ENCODE measurements at places on chromosomes 11 and 22. TPM values are rescaled to one million over a fixed set of nuclear protein-coding genes. Genes with fewer than 3 reads are reported as not detected.

DNA sequence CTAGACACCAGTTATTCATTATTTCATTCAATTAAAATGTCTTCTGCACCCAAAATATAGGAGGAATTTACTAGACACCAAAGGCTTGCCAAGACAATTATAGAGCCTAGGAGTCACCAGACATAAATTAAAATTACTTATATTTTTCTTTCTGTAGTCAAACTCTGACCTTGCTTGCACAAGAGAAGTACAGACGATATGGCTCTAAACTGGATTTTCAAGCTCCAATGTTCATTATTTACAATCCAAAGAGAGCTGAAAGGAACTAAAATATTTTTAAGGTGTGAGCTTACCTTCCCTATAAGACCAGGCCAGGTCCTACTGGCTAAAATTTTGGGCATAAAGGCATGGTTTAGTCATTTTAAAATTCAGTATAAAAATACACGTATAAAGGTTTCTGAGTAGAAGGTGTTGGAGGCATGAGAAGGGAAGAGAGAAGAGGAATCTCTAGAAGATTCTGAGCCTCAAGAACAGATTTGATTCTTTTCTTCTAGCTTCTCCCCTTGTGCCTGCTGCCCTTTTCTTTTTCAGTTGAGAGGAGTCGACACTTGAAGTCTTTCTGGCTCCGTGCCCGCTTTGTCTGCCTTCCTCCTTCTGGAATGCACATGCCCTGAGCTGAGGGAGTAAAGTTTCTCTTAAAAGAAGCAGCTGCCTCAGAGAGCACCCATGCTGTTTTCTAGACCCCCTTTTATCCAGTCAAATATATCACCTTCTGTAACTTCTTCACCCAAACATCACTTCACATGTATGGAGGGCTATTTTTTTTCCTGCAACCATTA, 13.5 kb downstream of the C11orf97 start:
- peak; percentile 52 for DNase-seq

PPP2R1B gene
- 11.2 TPM for polyA plus RNA-seq

GRCh38 chr11:110026858-110027626, 66.2 kb upstream of the ZC3H12C start:
- DNase-seq, result peak; percentile 98

DNA sequence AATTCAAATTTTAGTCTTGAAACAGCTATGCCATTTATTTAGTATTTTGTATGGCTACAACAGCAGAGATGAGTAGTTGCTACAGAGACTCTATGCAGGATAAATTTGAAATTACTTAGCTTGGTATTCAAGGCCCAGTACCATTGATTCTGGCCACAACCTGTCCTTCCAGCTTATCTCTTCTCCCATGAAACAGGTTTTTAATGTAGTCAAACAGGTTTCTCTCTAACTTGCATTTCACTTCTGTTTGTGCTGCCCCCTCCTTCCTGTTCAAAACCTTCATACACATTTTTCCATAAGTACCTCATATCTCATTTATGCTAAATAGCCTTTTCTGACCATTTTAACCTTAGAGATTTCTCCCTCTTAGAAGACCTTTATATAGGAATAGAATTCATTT, 3.3 kb downstream of the USP47 start:
- no peak for DNase-seq

DNA sequence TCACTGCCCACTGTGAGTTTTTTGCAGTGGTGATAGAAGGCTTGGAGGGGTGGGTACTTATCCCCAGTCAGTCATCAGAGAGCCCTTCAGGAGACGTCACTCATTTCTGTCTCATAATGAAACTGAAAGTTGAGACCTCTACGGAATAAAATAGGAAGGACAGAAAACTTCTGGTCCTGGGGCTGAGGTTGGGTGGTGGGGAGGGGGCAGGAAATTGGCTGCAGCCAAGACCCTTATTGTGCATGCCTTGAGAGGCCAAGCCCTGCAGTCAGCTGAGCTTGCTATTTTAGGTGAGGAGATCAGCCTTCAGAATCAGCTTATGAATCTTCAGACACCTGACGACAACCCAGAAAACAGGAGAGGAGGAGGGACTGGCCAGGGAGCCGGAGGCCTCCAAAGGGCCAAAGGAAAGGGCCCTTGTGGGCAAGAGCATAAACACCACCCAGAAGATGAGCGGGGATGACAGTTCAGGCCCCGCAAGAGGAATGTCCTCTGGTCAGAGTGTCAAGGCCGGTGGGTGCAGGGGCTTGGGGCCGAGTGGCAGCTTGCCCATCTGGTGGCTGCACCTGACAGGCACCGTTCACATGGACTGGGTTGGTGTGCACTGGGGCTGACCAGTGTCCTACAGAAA, 17.9 kb upstream of the ADA2 start:
- DNase-seq, result peak; percentile 85

- DNase-seq, result no peak
Observed at GRCh38 chr11:16997624-16998023, 16.6 kb downstream of the PLEKHA7 start.

GRCh38 chr11:32118025-32118974, 27.4 kb downstream of the RCN1 start:
- no peak for DNase-seq

GRCh38 chr11:61768376-61769076, 16.1 kb downstream of the MYRF start:
- no peak for DNase-seq

ROBO3 gene
- 0.39 TPM for polyA plus RNA-seq

SMDT1 gene
- 180 TPM for polyA plus RNA-seq

DNA sequence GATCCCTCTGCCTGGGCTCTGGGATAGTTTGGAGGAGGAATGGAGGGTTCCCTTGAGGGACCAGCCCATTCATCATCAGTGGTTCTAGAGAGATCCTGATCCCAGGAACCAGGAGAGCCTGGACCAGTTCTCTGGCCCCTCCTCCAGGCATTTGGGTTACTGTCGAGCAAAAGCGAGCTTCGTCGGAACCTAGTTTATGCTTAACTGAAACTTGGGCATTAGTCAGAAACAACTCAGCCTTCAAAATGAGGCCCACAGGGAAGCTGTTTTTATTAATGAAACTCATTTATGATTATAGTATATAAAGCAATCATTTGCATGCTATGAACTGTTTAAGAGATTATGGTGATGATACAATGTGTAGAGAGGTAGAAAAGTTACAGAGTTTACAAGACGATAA, 61.4 kb downstream of the LIF start:
- no peak for DNase-seq

DNA sequence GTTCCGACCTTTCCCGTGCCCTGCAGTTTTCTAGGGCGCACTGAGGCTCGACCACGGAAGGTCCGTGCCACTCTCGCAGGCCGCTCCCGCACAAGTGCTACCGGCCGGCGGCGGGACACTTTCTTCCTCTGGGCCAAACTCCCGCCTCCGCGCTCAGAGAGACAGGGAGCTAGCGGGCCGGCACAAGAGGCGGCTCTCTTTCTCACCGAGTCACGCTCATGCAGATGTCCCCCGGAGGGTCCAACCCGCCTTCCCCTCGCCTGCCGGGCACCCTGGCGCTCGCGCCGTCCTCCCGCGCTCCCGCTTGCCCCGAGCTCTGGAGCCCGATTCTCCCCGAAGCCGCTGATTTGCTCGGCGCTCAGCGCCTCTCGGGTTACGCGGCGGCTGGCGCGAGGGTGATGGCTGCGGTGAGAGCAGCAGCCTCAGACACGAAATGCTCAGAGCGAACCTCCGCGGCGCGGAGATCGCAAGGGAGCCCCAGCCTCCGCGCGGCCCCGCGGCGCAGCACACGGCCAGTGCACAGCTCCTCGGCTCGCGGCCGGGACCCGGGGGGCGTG, 1.0 kb downstream of the LMO1 start:
- DNase-seq, result no peak
